Stimulated activated naive B cell treated with anti-CD40 and anti-IgM and Interleukin-4, amounts not matched to agents 10 μg/mL and 1 μg/mL and 100 μg/mL, for 72 hours (primary cell): ENCODE measurements at places on chromosomes 6 and 20.

GRCh38 chr20:46928580-46929132, 34.0 kb downstream of the EYA2 start:
- no peak for DNase-seq

DNA sequence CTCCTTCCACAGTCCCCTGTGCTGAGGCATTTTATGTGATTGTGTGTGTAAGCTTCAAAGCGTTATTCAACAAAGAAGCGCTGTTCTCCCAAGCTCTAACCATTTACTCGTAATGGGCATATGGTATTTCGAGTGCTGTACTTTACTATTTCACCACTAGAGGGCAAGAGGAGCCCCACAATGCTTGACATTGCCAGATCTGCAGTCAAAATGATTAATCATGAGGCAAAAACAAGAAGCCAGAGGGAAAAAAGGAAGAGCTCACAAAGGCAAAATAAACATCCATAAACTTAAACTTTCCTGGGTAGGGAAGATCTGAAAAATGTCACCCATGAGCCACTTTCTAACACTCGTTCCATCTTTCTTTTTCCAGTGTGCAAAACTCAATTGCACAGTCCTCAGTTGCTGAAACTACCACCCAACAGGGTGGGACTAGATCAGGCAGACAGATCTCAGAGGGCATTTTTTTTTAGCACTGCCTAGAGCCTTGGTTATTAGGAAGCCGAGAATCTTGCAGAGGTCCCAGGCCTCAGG, 215.0 kb upstream of the PLCB4 start:
- no peak for DNase-seq

DNA sequence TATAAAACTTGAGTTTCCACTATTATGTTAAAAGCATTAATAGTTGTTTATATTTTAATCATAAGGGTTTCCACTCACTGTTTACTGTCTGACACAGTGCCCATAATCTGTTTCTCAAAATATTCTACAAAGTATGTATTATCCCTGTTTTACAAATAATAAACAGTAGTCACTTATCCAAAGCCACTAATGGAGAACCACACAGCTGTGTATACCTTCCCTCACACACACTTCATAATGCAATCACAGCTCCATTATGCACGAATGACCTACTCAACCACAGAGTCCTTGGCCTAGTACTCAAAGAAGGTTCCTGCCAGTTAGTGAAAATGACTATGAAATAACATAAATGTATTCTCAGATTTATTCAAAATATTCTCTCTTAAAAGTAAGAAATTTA, 103.1 kb downstream of the EPB41L2 start:
- DNase-seq, result no peak

- no peak for DNase-seq
These were observed 13.8 kb downstream of the PHACTR3 start for GRCh38 chr20:59618131-59618530.

DNA sequence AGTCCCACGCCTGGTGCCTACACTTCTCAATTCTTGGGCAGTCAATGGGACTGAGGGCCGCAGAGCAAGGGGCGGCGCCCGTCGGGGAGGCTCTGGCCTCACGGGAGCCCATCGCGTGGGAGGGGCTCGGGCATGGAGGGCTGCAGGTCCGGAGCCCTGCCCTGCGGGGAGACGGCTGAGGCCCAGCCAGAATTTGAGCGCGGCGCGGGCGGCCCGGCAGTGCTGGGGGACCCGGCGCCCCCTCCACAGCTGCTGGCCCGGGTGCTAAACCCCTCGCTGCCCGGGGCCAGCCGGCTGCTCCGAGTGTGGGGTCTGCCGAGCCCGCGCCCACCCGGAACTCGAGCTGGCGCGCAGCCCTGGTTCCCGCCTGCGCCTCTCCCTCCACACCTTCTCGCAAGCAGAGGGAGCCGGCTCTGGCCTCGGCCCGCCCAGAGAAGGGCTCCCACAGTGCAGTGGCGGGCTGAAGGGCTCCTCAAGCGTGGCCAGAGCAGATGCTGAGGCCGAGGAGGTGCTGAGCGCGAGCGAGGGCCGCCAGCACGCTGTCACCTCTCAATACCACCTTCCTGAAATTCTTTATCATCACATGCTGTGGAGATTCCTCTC, 58.5 kb downstream of the BAK1 start:
- no peak for DNase-seq

DNA sequence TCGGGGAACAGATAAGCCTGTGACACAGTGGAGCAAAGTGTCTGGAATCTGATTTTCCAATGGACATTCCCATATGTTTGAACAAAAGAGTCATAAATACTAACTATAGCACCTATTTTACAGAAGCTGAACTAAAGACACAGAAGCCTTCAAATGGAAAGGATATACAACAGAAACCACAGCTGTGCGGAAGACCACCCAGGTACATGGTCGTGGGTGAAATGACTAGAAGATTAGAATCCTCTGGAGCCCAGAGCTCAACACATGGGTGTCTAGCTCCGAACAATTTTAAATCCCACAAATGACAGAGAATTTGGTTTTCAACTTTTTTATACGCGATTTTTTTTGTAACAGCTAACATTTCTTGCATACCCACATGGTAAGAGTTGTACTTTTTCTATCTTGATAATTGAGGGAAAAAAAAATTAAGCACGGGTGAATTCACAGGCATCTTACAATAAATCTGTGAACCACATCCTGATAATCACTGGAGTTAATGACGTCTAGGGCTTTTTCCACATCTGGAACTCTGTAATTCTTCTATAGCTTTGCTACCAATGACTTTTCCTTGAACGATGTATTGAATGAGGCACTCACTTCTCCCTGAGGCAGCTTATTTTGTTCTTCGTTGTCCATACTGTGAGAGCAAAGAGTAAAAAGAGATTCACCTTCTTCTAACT, 271.1 kb upstream of the AGPAT4 start:
- no peak for DNase-seq

DNA sequence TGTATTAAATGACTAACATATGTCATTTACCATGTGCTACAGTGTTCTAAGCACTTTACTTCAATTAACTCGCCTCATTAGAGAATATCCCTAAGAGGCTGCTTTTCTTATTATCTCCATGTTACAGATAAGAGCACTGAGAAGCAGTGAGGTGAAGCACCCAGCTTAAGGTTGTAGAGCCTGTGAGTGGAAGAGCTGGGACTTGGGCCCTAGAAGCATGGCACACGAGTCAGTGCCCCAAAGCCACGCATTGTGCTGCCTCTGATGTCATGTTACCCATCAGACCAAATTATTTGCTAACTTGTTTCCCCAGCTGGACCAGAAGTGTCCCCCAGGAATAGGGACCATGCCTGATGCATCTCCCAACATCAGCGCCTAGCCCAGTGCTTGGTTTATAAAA, 34.1 kb downstream of the POFUT1 start:
- DNase-seq, result no peak

- no peak for DNase-seq
These were observed 283.0 kb downstream of the TSHZ2 start for GRCh38 chr20:53255102-53255710.

GRCh38 chr6:48978016-48978415, 485.0 kb downstream of the MMUT start:
- no peak for DNase-seq

GRCh38 chr20:52402950-52403349, 211.4 kb upstream of the ZFP64 start:
- no peak for DNase-seq

DNA sequence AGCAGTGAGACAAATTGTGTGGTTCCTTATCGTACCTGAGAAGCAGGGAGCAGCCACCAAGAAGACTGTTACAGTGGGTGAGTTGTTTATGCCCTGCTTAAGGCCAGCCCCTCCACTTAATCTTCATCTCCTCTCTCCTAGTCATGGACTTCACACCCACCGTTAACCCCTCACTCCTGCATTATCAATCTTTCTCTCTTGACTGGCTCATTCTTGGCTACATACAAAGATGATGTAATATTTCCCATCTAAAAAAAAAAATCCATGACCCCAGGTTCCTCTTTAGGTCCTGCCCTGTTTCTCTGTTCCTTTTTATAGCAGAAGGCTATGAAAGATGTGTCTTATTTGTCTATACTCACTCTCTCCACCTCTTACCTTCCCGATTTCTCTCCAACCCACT, 72.4 kb downstream of the SHLD1 start:
- DNase-seq, result no peak

- DNase-seq, result no peak
These were observed 99.7 kb upstream of the HIVEP1 start for GRCh38 chr6:11912420-11912819.

- no peak for DNase-seq
These were observed 207.9 kb upstream of the LAMP5 start for GRCh38 chr20:9306521-9306920.

- no peak for DNase-seq
These were observed 34.2 kb downstream of the DTNBP1 start for GRCh38 chr6:15628499-15629131.

- no peak for DNase-seq
These were observed 33.5 kb downstream of the CARMIL1 start for GRCh38 chr6:25312703-25313102.

DNA sequence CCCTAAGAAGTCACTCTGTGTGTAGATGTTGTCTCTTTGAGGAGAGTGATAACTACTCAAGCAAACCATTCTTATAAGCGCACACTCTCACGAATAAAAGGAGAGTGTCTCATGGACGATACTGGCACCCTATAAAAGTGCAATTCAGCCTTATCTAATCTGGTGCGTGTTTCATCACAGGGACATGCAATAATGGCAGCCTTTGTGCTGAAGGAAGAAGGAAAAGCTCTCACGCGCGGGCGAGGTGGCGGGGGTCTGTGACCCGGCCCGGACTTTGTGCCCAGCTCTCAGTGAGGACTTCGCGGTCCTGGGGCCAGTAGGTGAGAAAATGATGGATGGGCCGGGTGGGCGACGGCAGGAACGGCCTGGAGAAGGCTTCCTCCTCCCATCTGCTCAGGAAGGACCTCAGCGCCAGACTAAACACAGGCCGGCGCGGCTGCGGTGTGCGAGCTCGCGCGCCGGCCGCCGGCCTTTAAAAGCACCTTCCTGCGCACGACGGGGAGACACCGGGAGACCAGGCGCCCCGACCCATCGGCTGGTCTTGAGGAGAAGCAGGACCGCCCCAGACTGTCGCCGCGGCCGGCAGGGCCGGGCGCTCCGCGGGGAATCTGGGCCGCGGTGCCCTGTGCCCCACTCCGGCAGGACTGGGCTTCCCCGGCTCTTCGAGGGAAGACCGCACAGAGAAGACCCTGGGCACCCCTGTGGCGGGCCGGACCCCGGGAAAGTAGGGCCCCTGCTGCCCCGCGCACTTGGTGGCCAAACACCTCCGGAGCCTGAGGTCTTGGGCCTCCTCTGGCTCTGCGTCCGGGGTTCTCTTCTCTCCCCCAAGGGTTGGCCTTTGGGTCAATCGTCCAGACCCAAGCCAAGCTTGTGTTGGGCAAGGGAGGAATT, 8.3 kb upstream of the FOXC1 start:
- DNase-seq, result no peak

- no peak for DNase-seq
These were observed 6.1 kb upstream of the C6orf58 start for GRCh38 chr6:127570739-127571389.

DNA sequence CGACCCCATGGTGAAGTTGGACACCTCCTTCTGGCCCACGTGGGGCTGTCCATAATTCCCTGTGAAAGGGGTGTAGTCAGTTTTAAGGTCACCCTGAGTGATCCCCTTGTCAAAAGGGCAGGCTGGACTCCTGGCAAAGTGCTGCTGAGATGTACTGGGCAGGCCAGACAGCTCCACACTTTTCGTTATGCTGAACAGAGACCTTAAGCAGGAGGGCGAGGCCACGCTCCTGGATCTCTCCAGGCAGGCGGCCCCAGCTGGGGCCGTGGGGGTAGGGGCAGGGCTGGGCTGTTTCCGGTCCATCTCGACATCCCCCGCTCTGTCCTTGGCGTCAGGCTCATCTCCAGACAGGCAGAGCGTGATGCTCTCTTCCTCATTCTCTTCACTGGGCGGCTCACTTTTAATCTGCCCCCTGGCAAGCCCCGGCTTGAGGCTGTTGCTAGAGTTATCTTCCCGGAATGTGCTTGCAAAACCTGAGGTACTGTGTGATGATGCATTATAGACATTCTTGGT, 56.7 kb downstream of the GJA10 start:
- no peak for DNase-seq

- DNase-seq, result no peak
These were observed 5.8 kb downstream of the FLRT3 start for GRCh38 chr20:14331646-14332045.

GRCh38 chr6:106145741-106146227, 59.6 kb downstream of the PRDM1 start:
- DNase-seq, result no peak

- DNase-seq, result no peak
These were observed 181.1 kb downstream of the BCKDHB start for GRCh38 chr6:80287607-80288006.

GRCh38 chr6:135850882-135851281, 619 bp upstream of the PDE7B start:
- no peak for DNase-seq

GRCh38 chr6:47698342-47698787, at the start of gene ADGRF4:
Gene ADGRF4 (plus strand): TSS chr6:47698580. CDS start chr6:47707246, 8,666 bp downstream.
- no peak for DNase-seq

- DNase-seq, result no peak
These were observed 60.2 kb downstream of the EZR start for GRCh38 chr6:158758941-158759479.

GRCh38 chr6:112743323-112743722, 396.2 kb downstream of the RFPL4B start:
- no peak for DNase-seq

DNA sequence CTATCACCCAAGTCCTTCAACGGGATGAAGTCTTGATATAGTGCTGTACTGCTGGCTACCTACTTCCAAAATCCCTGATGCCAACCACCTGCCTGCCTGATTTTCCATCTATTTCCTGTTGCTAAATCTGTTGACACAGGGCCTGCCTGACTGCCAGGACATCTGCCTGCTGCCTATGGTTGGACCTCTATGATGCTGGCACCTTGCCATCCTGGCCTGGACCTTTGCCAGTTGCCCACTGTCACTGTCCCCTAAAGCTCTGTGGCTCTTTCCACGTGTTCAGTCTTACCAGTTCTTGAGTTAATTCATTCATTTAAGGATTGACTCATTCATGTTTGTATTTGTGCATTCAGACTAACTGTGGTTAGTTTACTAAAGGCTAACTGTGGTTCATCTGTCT, 9.2 kb upstream of the RGS17 start:
- DNase-seq, result no peak

DNA sequence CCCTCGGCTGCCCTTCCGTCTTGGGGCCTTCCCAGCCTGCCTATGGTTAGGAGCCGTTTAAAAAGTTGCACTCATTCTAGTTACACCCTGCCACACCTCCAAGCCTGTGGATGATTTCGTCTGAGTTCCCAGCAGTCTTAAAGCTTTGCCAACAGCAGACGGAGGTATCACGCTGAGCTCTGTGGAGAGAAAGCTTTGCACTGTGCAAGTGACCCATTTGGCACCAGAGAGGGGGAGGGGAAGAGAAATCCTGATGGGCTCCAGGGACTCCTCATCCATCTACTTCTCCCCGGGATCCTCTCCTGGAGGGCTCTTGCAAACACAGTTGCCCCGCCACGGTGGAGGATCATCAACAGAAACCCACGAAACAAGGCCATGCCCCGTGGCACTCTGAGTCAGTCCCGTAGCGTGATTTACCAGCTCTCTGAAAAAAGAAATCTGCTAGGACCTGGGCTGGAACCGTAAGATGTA, 98.8 kb upstream of the CITED2 start:
- DNase-seq, result no peak

GRCh38 chr6:136076496-136076895, 173.6 kb downstream of the MTFR2 start:
- no peak for DNase-seq
